ENCODE measurements at places on chromosomes 11 and 22. TPM values are rescaled to one million over a fixed set of nuclear protein-coding genes. Genes with fewer than 3 reads are reported as not detected.
A peak's percentile ranks its signal among the peaks of the same experiment; 100 is the strongest.

DNA sequence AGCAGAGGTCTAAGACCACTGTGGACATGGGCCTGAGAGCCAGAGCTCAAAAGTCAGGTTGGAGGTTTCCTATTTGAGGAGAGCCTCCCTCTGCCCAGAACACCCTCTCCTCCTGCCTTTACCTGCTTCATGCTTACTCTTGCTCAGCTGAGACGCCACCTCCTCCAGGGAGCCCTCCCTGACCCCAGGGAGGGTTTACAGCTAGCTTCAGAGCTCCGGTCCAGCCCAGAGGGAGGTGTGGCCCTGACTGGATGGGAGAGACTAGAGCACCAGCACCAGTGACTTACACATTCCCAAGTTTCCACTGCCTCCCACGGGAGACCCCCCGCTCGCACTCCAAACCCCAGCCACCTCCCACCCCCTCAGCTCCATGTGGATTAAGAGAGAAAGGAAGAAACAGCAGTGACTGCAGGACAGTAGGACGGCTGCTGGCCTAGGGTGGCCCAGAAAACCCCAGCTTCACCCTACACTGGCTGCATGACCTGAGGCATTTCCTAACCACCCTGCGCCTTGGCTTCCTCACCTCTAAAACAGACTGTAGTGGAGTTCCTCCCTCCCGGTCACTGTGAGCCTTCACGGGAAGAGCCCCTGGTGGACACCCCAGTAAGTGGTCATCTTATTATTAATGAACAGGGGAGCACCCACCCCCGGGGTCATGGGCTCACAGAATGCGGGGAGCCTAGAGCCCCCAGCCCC lies 24.5 kb upstream of the PDGFB start:
- DNase-seq = no peak

DNA sequence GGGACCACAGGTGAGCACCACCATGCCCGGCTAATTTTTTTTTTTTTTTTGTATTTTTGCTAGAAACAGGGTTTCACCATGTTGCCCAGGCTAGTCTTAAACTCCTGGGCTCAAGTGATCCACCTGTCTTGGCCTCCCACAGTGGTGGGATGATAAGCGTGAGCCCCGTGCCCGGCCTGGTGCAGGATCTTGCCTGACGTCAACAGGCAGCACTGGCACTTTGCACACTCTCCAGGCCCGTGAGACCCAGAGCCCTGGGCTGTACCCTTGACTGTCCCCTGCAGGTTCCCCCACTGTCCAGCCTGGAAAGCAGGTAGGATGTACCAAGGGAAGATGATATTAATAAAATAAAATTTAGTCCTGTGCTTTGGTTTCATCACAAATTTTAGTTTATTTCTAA lies 29.1 kb upstream of the PANX2 start:
- DNase-seq = no peak

YPEL4 gene
- polyA plus RNA-seq = 0.79 TPM

DNA sequence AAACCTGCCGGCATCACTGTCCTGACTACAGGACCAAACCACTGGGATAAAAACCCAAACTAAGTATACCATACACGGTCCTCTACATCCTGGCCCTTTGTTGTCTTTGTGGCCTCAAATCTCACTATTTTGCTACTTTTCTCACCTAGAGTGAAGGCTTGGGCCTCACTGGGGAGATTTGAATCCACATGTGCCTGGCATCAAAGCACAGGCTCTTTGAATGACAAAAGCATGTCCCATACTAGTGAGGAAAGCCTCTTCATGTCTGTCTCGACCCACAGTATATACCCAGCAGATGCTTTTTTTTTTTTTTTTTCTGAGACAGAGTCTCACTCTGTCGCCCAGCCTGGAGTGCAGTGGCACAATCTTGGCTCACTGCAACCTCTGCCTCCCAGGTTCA lies 72.5 kb upstream of the DRD2 start:
- DNase-seq = no peak

GRCh38 chr11:1234054-1234720 lies 11.3 kb downstream of the MUC5B start:
- DNase-seq = no peak

GSTT2 gene
- polyA plus RNA-seq = 4.6 TPM

GRCh38 chr11:112292785-112293407 lies 32.2 kb upstream of the PLET1 start:
- peak; percentile 91 for DNase-seq

DNA sequence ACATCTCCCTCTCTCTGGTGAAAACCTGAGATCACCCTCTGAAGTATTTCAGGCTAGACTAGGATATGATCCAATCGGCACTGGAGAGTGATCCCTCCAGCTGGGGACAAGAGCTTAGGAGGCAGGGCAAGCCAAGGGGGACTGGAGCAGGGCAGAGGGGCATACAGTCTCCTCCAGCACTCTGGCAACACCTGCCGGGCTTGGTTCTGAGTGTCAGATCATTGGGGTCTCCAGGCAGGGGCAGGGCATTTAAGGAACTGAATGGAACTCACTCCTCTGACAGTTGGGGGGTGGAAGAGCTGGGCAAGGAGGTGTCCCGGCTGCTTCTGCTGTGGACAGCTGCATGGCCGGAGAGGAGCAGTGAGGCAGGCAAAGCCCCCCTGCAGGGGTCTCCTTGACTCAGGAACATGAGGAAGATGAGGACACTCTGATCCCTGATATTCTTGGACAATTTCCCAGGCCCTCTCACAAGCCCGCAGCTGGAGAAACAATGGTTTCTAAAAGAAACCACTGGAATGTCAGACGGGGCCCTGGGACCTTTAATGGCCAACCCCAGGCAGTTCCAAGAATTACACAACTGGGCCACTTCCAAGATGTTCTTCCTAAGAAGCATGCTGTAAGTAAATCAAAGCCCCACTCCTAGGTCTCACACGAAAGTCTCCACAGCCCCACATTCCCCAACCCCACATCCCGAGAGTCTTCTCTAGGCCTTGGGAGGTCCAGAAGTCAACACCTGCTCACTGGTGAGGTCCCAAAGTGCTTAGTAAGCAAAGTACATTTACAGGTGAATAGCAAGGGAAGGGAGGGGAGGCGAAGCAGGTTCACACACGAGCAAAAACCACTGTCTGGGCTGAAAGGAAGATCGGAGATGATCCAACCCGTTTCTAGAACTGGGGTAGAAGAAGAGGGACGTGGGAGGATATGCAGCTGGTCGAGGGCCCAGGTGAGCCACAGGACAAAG lies 1.2 kb upstream of the CCDC86 start:
- DNase-seq = peak; percentile 94

GRCh38 chr11:77170107-77170506 lies 42.1 kb downstream of the MYO7A start:
- DNase-seq = no peak

- peak; percentile 19 for DNase-seq
Observed at GRCh38 chr11:75077316-75077715, 19.4 kb downstream of the OR2AT4 start.

GRCh38 chr11:76835928-76836612 lies 24.6 kb upstream of the ACER3 start:
- DNase-seq = peak; percentile 68

GRCh38 chr11:134138376-134138775 lies 69.5 kb downstream of the JAM3 start:
- DNase-seq = no peak

GRIK4 gene
- 0.38 TPM for polyA plus RNA-seq

PTPN5 gene
- not detected for polyA plus RNA-seq

GRCh38 chr11:13767471-13767870 lies 99.0 kb downstream of the FAR1 start:
- DNase-seq = no peak

GRCh38 chr22:48079505-48080290 lies 1317.2 kb downstream of the TBC1D22A start:
- DNase-seq = no peak

GRCh38 chr11:11477695-11478420 lies 124.8 kb upstream of the CSNK2A3 start:
- no peak for DNase-seq

GRCh38 chr11:21470521-21470920 lies 722.4 kb upstream of the ANO5 start:
- no peak for DNase-seq

All from IMR-90 (cell line).